ENCODE measurements at places on chromosomes 4 and X.

GRCh38 chr4:182578402-182578801 lies 335.2 kb downstream of the TENM3 start:
- no peak for DNase-seq

DNA sequence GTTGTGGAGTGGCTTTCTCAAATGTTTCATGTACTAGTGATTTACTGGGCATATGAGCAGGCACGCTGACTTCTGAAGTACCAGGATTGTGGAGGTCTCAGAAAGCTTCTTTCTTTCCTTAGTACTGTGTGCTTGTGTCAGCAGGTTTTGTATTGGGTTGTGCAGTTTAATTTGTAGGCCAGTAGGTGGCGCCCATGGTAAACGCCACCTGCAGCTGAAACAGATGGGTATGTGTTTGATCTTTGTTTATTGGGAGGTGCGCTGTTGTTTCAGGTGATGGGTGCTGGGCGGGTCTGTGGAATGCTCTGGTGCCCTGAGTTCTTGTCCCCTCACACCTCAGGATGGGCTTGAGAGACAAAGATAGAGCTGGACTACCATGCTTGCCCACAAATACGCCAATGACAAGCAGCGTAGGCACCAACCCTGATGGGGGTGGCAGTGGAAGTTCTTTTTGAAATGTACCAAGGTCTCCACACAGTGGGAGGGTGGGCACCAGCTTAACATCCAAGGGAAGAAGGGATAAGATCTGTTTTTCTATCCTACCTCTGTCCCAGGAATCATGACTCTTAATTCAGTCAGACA lies 141.5 kb downstream of the RPS6KA6 start:
- no peak for DNase-seq

DNA sequence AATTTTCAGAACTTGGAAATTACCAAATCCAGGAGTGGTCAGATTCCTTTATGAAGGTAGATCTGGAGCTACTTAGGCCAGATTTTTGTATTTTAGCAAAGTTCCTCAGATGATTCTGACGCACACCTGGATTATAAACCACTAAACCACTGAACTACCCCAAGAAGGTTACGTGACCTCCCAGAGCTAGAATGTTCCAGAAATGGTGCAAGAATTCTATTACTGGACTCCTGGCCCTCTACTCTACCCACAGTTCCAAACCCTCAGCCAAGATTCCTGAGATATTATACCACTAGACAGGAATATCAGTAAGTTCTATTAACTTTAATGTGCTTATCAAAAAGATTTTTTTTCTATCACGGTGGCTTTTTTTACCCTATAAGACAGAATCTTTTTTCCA lies 67.1 kb downstream of the ABCG2 start:
- DNase-seq: no peak

GRCh38 chrX:93242897-93243296 lies 430.5 kb downstream of the NAP1L3 start:
- no peak for DNase-seq
